ENCODE measurements at places on chromosomes 2 and 18. TPM values are rescaled to one million over a fixed set of nuclear protein-coding genes. Genes with fewer than 3 reads are reported as not detected.

Gene AFF3
- 1.5 TPM for total RNA-seq

Gene PRSS56
- not detected for total RNA-seq

Gene SIX3
- total RNA-seq, result not detected

Gene COL6A3
- not detected for total RNA-seq

GRCh38 chr2:176656038-176656775 lies 387.0 kb downstream of the MTX2 start:
- H3K36me3 ChIP-seq, result no peaks in the 10 kb centered on the region
- peaks cover 40% of the 10 kb centered on the region for H3K27me3 ChIP-seq
- DNase-seq, result no peak
- peaks cover 3% of the 10 kb centered on the region for H3K4me1 ChIP-seq

- H3K4me1 ChIP-seq, result no peaks in the 10 kb centered on the region
- no peak for DNase-seq
- H3K27me3 ChIP-seq, result peaks cover 10% of the 10 kb centered on the region
- H3K36me3 ChIP-seq, result no peaks in the 10 kb centered on the region
- H3K4me3 ChIP-seq, result no peak overlapping the region
Observed at GRCh38 chr18:3368193-3368592, 81.8 kb upstream of the TGIF1 start.

All from natural killer cell treated with Interleukin-12 subunit alpha and Interleukin-12 subunit beta and Interleukin-15 and Interleukin-18, amount 100 ng/mL, for 72 hours (primary cell).